NT2/D1 (cell line): ENCODE measurements at places on chromosomes 5 and 9.

GRCh38 chr9:82091610-82092009 is 103.0 kb downstream of the SPATA31D1 start:
- no peak for DNase-seq

- DNase-seq = no peak
Measured at GRCh38 chr5:95526871-95527270, 27.9 kb downstream of the SKIC3 start.

- no peak for DNase-seq
Measured at GRCh38 chr9:86069206-86069869, 30.0 kb downstream of the GOLM1 start.

DNA sequence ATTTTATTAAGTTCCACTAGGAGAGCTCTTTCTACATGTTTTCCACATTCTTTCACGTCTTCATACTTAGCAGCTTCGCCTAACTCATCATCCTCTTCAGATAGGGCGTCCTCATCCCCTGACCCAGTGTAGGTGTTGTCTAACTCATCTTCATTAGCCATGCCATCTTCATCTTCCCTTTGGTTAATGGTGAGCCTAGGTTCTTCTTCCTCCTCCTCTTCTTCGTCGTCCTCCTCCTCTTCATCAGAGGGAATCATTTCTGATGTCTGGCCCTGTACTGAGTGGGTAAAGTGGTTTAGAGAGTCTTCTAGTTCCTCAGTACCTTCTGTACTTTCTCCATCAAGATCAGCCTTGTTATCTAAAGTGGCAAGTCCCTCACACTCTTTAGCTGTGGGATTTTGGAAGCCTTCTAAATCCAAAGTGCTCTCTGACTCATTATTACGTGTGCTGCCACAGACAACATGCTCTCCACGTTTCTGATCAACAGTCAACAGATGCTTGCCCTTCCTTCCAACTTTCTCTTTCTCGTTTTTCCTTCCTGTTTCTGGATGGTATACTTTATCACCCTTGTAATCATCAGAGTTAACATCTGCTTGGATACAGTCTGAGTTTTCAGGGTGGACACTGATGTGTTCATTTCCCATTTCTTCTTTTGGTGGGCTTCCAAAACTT is 31.1 kb downstream of the TUT7 start:
- no peak for DNase-seq

DNA sequence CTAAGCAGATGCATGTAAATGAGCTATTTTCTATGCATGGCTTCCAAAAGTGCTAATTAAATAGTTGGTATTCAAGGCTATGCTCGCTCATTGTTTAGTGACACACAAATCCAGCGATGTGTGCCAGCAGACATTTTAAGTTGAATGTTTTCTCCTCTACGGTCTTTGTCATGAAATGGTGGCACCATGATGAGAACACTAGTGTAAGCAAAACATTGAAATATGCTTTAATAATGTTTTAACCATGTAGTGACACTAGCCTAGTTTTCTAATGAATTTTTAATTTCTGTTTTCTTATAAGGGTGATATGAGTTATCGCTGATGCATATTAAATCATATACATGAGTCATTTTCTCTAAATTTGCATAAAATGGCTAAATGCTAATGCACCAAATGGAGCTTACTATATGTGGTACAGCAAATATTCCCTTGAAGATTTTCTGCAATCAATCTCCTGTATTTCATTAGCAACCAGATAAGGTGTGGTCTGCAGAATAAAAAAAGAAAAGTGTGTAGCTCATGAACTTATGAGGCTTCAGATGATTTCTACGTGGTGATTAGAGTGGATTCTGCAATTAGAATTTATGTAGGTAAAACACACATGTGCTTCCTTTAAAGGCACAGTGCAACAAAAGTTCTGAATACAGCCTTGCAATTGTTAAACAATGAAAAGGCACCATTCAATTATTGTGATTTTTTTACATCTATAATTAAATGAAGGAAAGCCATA is 226.6 kb downstream of the MEF2C start:
- no peak for DNase-seq

DNA sequence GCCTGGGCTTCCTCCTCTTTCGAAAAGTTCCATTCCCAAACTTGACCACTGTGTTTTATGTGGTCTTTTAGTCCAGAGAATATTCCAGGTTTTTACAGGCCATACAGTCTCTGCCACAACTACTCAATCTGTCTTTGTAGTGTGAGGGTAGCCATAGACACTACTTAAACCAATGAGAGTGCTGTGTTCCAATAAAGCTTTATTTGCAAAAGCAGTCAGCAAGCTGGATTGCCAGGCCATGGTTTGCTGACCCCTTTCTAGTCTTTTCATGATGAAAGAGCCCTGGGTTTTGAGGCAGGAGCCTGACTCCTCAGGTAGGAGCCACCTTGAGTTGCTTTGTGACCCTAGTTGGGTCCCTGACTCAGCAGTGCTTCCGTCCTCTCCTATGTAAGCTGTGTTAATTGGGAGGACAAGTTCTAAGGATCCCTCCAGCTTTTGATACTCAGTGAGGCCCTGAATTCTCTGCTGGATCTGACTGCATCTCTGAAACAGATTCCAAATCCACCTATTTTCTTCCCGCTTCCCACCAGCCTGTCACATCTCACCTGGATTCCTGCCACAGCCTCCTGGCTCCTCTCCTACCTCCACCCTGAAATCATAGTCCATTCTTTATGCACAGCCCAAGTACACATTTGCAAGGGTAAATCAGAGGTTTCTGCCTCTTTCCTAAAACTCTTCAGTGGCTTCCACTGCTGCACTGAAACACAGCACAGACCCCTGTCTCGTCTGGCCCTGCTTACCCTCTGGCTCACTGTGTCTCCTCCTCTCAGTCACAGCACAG is 13.5 kb downstream of the GALNT10 start:
- no peak for DNase-seq

GRCh38 chr5:57828221-57828620 is 345.6 kb upstream of the ACTBL2 start:
- DNase-seq = no peak

- no peak for DNase-seq
Measured at GRCh38 chr5:8396756-8397155, 527.8 kb downstream of the MTRR start.

- no peak for DNase-seq
Measured at GRCh38 chr5:39024005-39024404, 50.2 kb downstream of the RICTOR start.

DNA sequence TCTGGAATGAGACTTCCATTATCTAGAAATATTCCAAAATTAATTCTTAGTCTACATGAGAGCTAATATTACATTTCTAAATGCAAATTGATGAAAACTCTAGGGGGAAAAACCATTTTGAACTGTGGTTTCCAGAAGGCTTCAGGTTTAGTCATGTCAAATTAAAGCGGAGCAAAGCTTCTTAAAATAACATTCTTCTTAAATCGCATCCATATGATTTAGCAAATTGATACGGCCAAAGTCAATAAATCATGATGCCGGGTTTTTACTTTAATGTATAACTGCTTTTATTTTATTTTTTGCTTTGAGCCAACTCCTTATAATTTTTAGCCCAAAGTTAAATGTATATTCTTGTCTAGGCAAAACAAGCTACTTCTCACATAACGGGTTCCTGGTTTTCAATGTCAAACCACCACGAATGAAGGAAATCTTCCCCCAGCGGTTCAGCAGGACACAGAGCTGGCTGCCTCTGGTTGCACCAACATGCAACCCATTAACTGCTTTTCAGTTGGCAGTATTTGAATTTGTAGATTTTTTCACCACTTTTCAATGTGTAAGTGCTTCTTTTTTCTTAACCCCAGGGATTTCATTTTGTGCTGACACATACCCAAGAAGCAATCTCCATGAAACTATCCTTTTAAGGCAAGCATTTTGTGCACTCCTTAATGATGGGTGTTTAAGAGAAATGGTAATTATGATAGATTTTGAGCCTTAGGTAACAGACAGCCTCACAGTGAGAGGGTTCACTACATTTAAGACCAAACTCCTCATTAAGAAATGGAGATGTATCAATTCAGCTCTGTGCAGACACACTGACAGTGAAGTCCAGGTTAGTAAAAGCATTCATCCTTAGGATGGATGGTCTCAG is 35.5 kb downstream of the EFNA5 start:
- no peak for DNase-seq

- no peak for DNase-seq
Measured at GRCh38 chr5:135227064-135228022, 171.7 kb downstream of the MACROH2A1 start.

DNA sequence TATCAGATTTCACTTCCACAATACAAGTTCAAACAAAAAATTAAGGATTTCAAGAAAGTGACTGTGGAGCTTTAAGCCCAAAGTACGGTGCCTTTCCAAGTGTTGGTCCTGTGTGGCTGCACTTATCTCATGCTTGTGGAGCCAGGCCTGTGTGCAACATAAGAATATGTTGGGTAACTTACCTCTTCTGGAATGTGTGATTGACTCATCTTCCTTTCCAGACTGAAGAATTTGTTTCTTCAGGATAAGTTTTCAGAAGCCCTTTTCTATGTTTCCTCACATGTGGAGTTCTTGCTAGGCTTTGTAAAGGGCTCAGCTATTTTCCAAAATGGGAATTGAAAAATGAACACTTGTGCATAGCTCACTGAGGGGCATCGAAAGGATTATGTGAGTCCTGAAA is 485.1 kb upstream of the PAPPA start:
- DNase-seq = no peak

- DNase-seq = no peak
Measured at GRCh38 chr5:1026700-1027621, 18.4 kb downstream of the NKD2 start.

GRCh38 chr5:6434731-6435130 is 13.9 kb upstream of the UBE2QL1 start:
- no peak for DNase-seq

DNA sequence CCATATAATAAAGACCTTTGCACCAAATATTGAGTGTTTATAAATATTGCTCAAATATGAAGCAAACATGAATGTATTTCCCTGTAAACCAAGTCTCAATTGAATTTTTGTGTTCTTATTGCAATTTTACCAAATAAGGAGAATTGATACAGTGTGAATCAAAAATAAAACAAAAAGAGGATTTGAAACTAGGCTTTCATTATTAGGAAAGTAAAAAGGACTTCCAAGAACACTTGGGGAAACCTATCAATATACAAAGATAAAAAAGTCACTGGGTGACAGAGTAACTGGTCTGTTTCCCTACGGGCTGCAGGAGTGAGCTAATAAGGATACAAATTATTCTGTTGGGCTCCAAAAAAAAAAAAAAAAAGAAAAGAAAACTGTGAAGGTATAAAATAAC is 44.8 kb upstream of the SNX2 start:
- no peak for DNase-seq

GRCh38 chr9:121860213-121860612 is 208.8 kb downstream of the DAB2IP start:
- DNase-seq = no peak

- no peak for DNase-seq
Measured at GRCh38 chr5:179118338-179118737, 58.2 kb downstream of the ZNF354C start.

DNA sequence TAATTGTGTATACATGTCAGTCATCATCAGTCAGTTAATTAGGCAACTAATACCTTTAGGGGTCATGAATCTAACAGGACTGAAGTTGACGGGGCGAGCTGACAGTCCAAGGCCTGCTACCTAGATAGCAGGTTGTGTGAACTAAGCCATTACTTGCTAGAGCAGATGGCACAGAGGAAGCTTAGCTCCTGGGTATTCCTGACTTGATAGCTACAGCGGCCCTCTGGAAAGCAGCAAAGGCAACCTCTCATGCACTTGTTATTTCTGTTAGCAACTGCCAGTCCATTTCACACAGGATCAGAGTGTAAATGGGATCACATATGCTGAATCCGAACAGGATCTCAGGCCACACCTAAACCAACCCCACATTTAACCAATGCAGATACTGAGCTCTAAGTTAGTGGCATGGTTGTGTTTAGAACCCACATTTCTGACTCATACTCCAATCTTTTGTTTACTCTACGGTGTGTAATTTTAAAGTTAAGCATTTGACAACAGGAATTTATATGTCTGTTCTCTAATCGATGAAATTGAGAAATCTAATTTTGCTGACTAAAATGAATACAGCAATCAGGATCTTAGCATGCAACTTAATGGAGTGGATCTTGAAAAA is 521.3 kb upstream of the ZNF608 start:
- no peak for DNase-seq

DNA sequence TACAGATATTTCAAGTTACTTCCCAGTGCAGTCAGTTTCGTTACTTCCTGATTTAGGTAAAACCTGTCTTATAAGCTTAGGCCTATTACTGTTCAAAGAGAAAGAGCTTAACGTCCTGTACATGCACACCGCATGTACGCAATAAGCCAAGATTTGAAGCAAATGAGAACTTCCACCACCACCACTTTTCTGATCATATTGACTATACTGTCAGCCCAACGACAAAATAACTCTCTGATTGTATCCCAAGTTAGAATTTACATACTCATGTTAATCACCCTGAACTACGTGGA is 5.1 kb downstream of the NFIB start:
- DNase-seq = no peak

DNA sequence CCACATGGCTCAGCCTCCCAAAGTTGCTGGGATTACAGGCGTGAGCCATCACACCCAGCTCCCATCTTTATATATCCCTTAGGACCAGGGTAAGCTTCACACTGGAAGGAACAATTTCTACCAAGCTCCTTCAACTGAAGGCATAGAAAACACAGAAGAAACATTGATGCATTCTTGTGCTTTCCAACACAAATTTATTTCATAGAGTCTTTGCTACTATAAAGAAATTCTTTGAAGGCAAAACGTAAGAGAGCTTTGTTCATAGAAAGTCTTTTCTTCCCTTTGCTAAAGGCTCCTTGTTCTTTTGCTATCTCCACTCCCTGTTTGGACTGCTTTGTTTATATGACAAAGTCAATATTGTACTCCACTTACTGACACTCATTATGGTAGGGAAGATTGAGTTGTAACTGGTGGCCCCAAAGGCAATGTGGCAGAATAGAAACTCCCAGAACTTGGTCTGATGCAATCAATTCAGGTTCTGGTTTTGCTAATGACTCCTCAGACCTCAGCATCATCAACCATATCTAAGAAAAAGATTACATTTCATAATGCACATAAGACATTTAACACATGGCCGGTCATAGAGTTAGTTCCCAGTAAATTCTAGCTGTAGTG is 97.4 kb upstream of the CLINT1 start:
- no peak for DNase-seq

DNA sequence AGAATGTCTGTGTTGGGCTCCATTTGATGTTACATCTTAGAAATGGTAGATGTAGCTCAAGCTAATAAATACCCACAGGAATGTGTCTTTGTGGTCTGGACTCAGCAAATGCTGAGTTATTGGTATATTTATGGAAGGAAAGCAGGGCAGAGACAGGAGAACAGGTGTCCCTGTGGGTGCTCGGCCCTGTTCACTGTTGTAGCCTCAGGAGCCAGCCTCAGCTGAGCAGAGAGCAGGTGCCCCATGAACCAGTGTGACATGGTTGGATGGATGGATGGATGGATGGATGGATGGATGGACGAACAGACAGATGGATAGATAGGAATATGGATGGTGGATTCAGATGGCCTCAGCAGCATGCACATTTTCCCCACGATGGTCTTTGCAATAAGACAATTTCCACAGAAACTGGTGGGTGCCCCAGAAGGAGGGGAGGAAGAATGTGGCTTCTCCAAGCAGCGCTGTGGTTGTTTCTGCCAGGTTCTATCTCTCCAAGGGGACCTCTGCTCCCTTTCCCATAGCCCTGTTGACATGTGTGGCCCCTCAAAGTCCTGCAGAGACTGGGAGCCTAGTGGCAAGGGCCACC is 8.2 kb upstream of the IRF1 start:
- no peak for DNase-seq
